Hepatocyte (in vitro differentiated cells): ENCODE measurements at places on chromosomes 6 and 20.

DNA sequence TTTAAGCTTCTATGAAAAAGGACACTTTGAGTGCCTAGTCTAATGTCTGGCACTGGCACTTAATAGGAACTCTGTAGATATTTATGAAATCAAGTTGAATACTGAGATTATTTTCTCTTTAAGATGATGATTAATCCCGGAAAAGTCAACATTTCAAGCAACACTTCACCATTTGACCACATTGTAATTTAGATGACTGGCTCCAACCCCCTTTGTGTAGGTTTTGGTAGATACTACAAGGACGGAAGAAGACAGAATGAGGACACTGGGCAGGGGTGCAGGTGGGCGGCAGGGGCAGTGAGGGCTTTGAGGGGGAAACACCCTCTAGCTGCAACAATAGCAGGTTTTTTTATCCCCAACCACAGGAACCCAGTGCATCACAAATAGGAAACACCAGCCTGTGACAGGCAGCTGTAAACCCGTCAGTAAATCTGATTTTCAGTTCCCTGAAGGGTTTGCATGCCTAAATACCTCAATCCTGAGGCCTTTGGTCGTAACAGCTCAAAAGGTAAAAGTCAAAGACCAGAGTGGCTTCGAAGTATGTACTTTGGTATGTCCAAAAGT lies 4.6 kb downstream of the DTNBP1 start:
- no peak for DNase-seq

- no peak for DNase-seq
Measured at GRCh38 chr6:42041481-42042053, 8.8 kb upstream of the TAF8 start.

DNA sequence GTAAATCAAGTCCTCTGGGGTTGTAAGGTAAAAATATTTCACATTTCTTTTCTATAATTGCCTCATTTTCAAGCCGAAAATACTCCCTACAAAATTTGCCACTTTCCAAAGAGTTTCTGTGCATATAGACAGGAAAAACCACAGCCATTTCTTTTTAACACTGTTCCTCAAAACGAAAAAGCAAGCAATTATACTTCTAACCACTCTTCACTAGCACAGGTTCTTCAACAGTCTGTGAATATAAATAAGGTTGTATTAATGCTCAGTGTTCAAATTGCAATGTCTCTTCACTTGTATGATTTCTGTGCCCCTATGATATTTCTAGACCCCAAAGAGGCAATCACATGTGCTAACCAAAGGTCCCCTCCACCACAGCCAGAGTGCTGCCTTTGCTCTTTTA lies 206.0 kb downstream of the SIM1 start:
- no peak for DNase-seq

DNA sequence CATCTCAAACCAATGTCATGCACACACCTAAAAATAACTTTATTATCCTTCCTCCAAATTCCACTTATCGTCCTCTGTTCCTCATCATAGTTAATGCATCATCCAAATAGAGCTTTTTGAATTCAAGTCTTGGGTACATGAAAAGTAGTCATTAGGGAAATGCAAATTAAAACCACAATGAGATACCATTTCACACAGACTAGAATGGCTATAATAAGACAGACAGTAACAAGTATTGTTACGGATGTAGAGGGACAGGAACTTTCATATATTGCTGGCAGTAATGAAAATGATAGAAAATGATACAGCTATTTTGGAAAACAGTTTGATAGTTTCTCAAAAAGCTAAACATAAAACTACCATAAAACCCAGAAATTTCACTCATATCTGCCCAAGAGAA lies 59.1 kb downstream of the FHL5 start:
- no peak for DNase-seq

GRCh38 chr6:29792123-29793035 lies 35.2 kb upstream of the HLA-G start:
- peak; percentile 59 for DNase-seq

GRCh38 chr20:59680148-59680650 lies 75.9 kb downstream of the PHACTR3 start:
- no peak for DNase-seq

GRCh38 chr6:154590756-154591155 lies 80.3 kb upstream of the CNKSR3 start:
- no peak for DNase-seq

DNA sequence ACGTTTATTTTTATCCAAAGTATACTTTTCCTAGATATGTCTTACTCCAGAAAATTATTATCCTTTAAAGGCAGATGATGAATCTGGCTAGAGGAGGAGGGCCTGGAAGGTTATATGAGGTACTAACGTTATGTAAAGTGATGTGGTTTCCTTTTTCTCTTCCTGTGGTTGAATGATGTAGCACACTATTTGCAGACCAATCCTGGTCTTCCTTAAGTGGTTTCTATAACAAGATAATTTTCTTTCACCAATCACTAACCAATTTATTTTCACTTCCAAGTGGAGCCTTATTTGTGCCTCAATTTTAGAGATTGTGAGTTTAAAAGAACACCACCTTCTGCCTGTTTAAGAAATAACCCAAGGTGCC lies 154.6 kb upstream of the SOX4 start:
- no peak for DNase-seq

GRCh38 chr20:10171864-10172751 lies 46.5 kb upstream of the SNAP25 start:
- peak; percentile 67 for DNase-seq

DNA sequence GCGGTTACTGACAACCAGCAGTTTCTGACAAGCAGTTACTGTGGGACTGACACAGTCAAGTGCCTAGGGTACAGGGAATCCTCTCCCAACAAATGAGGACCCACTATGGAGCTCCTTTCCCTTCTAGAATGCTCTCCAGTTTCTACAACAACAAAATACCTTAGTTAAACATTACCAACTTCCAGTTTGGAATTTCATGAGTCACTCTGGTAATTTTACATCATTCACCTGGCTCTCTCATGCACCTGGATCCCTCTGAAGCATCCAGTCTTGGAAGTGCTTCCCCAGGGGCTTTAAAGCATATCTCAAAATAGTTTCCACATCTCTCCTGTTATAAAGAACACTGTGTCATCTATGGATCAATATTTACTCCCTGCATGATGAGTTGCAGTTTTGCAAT lies 286.7 kb upstream of the SPTLC3 start:
- peak; percentile 29 for DNase-seq

GRCh38 chr20:6030453-6031080 lies 23.3 kb downstream of the LRRN4 start:
- DNase-seq: no peak

- no peak for DNase-seq
Measured at GRCh38 chr6:54689620-54690019, 157.0 kb upstream of the FAM83B start.

- no peak for DNase-seq
Measured at GRCh38 chr6:72702421-72702820, 80.6 kb downstream of the KCNQ5 start.

- no peak for DNase-seq
Measured at GRCh38 chr6:25056130-25056529, 120.4 kb upstream of the RIPOR2 start.

DNA sequence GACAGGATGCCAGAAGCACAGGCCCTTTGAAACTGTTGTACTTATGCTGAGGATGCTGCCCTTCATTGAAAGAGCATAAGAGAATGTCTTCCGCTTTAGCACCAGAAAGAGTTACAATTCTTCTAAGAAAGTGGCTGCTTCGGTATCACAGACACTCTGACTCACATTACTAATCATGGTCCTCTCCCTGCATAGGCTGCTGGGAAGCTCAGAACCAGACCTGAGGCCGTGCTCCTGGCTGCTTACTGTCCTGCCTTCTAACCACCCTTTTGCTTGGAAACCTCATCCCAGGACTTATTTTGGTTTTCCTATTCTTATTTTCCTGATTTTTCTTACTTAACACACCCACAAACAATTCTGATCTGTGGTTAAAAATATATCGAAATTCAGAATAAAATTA lies 22.9 kb downstream of the LYRM4 start:
- DNase-seq: no peak

GRCh38 chr6:45757443-45758130 lies 258.1 kb downstream of the CLIC5 start:
- DNase-seq: no peak

- DNase-seq: no peak
Measured at GRCh38 chr6:168030908-168031307, 33.4 kb downstream of the KIF25 start.

GRCh38 chr6:31610968-31611367 lies 4.1 kb upstream of the AIF1 start:
- DNase-seq: no peak

DNA sequence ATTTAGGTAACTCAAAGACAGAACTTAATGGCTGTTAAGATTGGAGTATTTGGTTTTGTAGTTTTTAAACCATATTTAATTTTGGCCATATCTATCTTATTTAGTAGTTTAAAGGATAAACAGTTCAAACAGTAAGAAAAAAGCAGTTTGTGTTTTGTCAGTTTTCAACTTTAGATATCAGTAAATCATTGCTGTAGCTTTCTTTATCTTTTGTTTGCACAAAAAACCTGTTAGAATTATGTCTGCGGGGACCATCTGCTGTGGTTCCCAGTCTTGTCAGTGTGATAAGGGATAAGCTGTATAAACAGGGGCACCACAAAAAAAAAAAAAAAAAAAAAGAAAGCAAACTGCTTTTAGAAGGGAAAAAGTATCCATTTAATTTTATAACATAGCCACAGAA lies 40.9 kb downstream of the CDKAL1 start:
- no peak for DNase-seq

DNA sequence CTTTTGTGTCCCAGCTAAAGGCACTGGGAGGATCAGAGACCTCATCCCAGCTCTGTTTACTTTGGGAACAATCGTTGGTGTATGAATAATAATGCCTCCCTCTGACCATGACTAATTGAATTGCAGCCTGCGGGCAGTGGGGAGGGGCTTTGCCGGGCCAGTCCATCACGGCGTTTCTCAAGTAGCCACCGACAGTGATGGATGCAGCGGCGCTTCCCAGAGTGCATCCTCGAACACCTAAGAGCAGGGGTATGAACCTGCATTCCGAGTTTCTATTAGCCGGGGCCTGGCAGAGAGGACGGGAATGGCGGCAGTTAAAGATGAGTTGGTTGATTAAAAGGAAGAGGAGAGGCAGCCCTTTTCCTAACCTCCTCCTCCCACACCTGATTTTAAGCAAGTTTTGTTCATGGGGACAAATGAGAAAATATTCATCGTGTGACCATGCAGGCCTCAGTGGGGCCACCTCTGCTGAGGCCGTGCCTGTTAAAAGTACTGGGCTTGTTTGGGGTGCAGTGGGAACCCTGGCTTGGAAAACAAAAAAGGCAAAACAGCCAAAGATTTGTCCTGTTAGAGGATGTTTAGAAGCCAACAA lies 154.1 kb downstream of the FOXA2 start:
- DNase-seq: peak; percentile 32

DNA sequence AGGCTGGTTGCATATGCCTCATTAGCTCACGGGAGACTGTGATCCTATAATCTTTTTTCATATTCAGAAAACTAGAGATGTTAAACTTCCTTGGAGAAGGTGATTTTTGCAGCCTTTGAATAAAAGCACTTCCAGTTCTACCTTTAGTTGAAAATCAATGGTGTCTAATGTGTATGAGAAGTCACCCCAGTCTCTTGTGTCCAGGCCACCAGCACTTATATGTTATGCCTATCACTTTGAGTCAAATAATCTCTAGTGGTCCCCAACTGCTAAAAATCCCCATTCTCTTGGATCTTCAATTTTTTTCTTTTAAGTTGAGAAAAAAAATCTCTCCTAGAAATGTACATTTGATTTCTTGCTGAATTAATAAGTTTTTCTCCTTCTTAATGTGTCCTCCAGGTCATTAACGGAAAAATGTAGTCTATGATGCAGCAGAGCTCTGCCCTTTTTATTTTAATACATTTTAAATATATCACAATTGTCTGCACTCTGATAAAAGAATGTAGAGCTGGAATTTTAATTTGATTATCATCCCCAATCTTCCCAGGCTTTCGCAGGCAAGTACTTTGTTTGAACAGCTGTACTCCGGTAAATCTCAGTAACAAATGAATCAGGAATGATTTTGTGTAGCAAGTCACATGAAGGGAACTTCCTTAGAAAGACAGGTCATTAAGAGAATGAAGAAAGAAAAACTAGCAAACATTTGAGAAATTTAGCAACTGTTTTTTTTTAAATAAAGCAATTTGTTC lies 147.0 kb downstream of the SOX4 start:
- no peak for DNase-seq

GRCh38 chr6:107624541-107624940 lies 134.6 kb downstream of the SOBP start:
- DNase-seq: no peak

- DNase-seq: no peak
Measured at GRCh38 chr6:44641344-44642031, 254.0 kb downstream of the CDC5L start.

DNA sequence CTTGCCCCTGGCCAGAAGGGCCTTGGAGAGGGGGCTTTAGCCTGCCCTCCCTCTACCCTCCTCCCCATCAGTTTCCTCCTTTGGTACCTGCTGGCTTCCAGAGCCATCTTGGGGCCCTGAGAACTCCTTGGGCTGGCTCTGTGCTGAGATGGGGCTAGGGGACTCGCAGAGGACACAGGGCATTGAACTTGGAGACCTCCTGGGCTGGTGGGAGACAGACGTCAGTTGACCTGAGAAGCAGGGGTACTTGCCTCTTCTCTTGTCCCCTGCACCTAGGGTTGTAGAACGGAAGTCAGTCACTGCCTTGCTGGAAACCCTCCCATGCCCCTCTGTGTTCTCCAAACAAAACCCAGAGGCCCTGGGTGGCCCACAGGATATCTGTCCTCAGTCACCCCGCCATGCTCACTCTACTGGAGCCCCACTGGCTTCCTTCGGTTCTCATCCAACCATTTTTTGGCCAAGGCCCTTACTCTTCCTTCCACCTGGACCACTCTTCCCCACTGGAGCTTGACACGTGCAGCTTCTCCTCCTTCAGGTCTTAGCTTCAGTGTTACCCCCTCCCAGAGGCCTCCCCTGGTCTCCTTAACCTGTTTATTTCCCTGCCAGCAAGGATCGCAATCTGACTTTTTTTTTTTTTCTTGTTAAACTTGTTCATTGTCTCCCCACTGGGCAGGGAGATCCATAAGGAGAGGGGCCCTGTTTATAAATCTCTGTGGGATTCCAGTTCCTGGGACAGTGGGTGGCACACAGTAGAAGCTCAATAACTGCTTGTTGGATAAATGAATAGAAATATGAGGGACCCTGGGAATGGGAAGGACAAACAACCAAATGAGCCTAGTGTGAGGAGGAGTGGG lies 971 bp downstream of the RBCK1 start:
- no peak for DNase-seq

DNA sequence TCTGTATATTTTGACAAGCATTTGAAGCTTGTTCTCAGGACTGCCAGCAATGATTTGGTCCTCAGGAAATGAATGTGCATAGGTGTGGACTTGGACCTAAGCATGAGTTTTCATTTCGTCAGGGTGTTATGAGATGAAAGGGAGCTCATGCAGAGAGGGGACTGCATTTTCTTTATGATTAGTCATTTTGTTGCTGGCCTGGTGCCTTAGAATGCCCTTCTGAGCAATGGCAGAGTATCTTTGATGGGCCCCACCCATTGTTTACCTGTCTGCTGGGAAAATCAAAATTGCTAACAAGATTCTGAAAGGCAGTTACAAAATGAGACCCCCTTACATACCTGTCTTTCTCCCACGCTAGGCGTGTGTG lies 51.5 kb upstream of the MTHFD1L start:
- peak; percentile 13 for DNase-seq

- DNase-seq: no peak
Measured at GRCh38 chr20:59441860-59442810, 141.7 kb downstream of the EDN3 start.

- peak; percentile 51 for DNase-seq
Measured at GRCh38 chr20:20211274-20211987, 156.5 kb upstream of the INSM1 start.
